ENCODE measurements at places on chromosomes 6 and 20.
A peak's percentile ranks its signal among the peaks of the same experiment; 100 is the strongest.

GRCh38 chr6:139446768-139447655 lies 72.6 kb upstream of the CITED2 start:
- DNase-seq, result no peak

DNA sequence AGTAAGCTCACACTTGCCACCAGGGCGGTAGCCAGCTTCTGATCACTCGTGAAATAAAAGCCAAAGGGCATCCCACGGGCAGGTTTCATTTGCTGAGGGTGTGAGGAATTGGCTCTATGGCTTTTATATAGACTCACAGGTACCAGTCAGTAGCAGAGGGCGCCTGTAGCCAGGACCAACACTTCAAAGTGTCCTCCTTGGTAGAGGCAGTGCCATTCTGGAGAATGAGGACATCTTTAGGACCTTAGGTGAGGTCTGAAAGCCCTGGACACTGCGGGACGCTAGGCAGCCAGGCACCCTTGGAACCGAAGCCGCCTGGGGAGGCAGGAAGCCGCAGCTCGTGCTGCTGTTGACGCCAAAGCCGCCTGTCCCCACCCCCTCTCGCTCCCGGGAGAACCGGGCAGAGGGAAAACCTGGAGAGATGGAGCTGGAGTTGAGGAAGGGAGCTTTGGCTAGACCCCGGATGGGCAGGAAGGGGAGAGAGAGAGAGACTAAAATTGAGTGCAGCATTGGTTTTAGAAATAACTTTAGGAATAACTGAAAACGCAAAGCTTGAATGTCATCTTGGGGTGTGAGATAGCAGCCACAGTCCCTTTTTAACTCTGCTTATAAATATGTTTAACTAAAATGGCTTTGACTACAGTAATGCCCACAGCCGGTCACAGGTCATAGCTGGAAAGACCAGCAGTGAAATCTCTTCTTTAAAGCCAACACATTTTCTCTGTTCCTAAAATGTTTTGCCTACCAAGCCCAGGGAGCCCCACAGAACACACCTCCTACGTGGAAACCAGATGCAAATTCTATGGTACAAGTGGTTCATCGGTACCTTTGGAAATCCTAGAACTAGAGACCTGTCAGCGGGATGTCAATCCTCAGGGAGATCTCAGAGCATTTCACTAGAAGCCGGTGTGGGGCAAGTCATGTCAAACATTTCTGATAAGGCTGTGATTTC lies 128.5 kb upstream of the CDYL start:
- DNase-seq, result peak; percentile 62

GRCh38 chr20:7667194-7667593 lies 273.1 kb downstream of the HAO1 start:
- no peak for DNase-seq

DNA sequence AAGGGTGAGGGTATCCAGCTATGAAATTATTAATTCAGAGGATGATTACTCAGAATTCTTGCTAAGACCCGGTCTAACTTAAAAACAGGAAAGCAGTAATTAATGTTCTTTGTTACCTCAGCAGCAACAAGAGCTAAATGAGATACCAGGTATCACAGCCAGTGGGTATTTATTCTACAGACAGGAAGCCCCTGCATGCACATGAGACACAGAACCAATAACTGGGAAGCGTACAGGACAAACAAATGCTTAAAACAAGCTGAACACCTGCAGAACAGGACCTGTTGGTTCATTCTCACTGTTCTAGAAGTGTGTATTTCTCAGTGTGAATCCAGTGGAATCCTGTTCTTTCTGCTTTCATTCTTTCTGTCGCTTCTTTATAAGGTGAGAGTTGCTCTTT lies 30.9 kb downstream of the SCML4 start:
- no peak for DNase-seq

DNA sequence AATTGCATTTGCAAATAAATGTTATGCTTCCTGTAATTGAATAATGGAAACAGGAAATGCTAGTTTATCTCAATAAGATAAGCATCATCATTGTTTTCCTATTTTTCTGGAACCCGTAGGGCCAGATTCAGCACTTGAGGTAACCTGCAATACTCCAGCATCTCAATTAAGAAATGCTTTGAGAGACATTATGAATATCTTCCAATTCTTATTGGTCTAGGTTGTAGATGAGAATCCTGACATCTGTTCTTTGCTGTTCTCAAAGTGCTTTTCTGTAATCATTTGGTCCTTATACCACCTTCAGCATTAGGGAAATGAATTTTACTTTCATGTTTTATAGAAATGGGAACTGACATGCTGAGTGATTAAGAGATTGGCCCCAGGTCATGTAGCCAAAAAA lies 428.3 kb downstream of the CBLN4 start:
- DNase-seq, result no peak
